Colonic mucosa (tissue), 4 donors: ENCODE measurements at places on chromosomes 5 and 9. TPM values are rescaled to one million over a fixed set of nuclear protein-coding genes. Genes with fewer than 3 reads are reported as not detected.

STPG3 gene
- total RNA-seq: not detected

RASEF gene
- 38.9 TPM for total RNA-seq

KCTD16 gene
- total RNA-seq: 0.02 TPM

PCDHGB2 gene
- total RNA-seq: 0.47 TPM

ORM2 gene
- not detected for total RNA-seq

CIZ1 gene
- total RNA-seq: 97.5 TPM

SH3GL2 gene
- total RNA-seq: 1.1 TPM

RLN1 gene
- total RNA-seq: 0.59 TPM

LTC4S gene
- 5.4 TPM for total RNA-seq

PLAC8L1 gene
- not detected for total RNA-seq

OMD gene
- total RNA-seq: 0.37 TPM

RASGRF2 gene
- 3.5 TPM for total RNA-seq

MOB3B gene
- 35.8 TPM for total RNA-seq

LCN10 gene
- total RNA-seq: 3.3 TPM

SH3TC2 gene
- total RNA-seq: 2.5 TPM

MUSK gene
- 2.0 TPM for total RNA-seq

TPRN gene
- 124 TPM for total RNA-seq

LCP2 gene
- 13.4 TPM for total RNA-seq

PCDHB3 gene
- total RNA-seq: 1.5 TPM

LOX gene
- total RNA-seq: 2.0 TPM

PLPPR1 gene
- total RNA-seq: 0.69 TPM

OR13C9 gene
- not detected for total RNA-seq

PRLR gene
- total RNA-seq: 23.7 TPM

WDR5 gene
- 38.2 TPM for total RNA-seq

FCN2 gene
- not detected for total RNA-seq

FGD3 gene
- 2.3 TPM for total RNA-seq

C9orf152 gene
- 72.6 TPM for total RNA-seq

NUTM2G gene
- not detected for total RNA-seq

GABRA1 gene
- not detected for total RNA-seq

TOR4A gene
- total RNA-seq: 57.1 TPM

WWC1 gene
- total RNA-seq: 15.3 TPM

DCTN4 gene
- total RNA-seq: 40.8 TPM

DMRT3 gene
- total RNA-seq: not detected

CEL gene
- total RNA-seq: 16.6 TPM

PCDHB9 gene
- total RNA-seq: 0.53 TPM

TRAF1 gene
- total RNA-seq: 1.5 TPM

SAP30L gene
- total RNA-seq: 38.2 TPM

AQP7 gene
- 7.4 TPM for total RNA-seq

ABITRAM gene
- 15.7 TPM for total RNA-seq

TLX3 gene
- not detected for total RNA-seq

ZBTB34 gene
- 4.6 TPM for total RNA-seq

TBC1D9B gene
- total RNA-seq: 136 TPM

GARNL3 gene
- total RNA-seq: 4.1 TPM

CCDC192 gene
- total RNA-seq: not detected

FOXI1 gene
- total RNA-seq: 0.16 TPM

PRRC2B gene
- 131 TPM for total RNA-seq

DMGDH gene
- 0.30 TPM for total RNA-seq

FBP1 gene
- 43.8 TPM for total RNA-seq

GRM6 gene
- total RNA-seq: not detected

C1QTNF2 gene
- 1.0 TPM for total RNA-seq

MYMK gene
- not detected for total RNA-seq
